ENCODE measurements at places on chromosomes 5 and 9.
A peak's percentile ranks its signal among the peaks of the same experiment; 100 is the strongest.

- no peak for DNase-seq
Observed at GRCh38 chr5:134477462-134478245, 47.8 kb upstream of the JADE2 start.

GRCh38 chr5:107467137-107467932 lies 203.4 kb downstream of the EFNA5 start:
- no peak for DNase-seq

GRCh38 chr5:4116834-4117233 lies 521.2 kb downstream of the IRX1 start:
- DNase-seq: no peak

GRCh38 chr9:106482733-106483132 lies 380.2 kb upstream of the ZNF462 start:
- no peak for DNase-seq

DNA sequence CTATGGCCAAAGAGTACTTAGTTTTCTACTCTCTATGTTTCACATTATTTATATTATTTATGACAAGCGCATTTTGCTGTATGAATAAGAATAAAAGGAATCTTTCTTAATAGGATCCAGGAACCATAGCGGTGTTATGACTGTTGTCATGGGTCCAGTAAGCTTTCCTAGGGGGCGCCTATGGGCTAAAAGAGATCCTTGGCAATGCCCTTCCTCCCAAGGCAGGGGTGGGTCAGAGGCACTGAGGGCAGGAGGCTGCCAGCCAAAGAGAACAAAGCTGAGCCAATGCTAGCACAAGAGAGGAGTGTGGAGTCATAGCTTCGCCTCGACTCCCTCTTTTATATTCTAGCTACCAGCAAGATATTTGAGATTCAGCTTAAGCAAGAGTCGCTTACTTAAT lies 98.4 kb upstream of the GNAQ start:
- DNase-seq: no peak

DNA sequence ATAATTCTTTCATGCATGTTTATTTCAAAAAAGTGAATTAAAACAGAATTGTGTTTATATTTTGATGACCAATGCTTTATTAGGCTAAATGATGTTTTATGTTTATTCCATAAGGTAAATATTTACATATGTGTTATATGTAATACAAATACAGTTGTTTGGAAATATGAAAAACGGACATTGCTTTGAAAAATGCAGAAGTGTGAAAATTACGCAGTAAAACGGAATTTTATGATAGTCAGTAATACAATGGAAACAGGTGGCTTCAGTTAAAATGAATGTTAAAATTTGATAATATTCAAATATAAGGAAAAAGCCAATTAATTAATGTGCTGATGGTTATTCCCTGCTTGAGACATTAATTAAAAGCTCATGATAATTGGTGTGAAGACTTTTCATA lies 1633.8 kb downstream of the MAT2B start:
- DNase-seq: no peak

GRCh38 chr5:95398989-95399388 lies 7.8 kb downstream of the FAM81B start:
- DNase-seq: peak; percentile 21

DNA sequence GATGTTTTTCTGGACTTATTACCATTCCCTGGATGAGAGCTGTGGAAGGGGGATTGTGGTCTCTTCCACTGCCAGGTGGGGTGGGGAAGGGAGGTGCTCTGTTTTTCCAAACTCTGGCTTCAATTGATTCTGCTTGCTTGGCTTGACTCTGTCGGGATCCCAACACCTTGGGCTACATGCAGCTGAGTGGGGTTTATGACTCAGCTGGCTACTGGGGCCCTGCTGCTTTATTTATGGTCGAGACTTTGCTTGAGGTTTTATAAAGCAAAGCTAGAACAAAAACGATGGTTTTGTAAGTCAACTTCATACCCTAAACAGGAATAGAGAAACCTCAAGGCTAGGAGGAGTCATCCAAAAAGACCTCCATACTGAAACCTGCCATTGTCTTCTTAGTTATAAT lies 76.3 kb downstream of the AOPEP start:
- DNase-seq: no peak

- DNase-seq: no peak
Observed at GRCh38 chr5:112064956-112065355, 308.0 kb upstream of the NREP start.

GRCh38 chr9:20226345-20226744 lies 396.0 kb downstream of the MLLT3 start:
- no peak for DNase-seq
